GM13976 (cell line): ENCODE measurements at places on chromosomes 3 and 15.

- no peak for DNase-seq
Measured at GRCh38 chr3:189353988-189354889, 182.5 kb downstream of the TPRG1 start.

- DNase-seq = no peak
Measured at GRCh38 chr3:54046641-54047214, 75.6 kb upstream of the CACNA2D3 start.

GRCh38 chr3:193832833-193833413 lies 239.9 kb downstream of the OPA1 start:
- no peak for DNase-seq

DNA sequence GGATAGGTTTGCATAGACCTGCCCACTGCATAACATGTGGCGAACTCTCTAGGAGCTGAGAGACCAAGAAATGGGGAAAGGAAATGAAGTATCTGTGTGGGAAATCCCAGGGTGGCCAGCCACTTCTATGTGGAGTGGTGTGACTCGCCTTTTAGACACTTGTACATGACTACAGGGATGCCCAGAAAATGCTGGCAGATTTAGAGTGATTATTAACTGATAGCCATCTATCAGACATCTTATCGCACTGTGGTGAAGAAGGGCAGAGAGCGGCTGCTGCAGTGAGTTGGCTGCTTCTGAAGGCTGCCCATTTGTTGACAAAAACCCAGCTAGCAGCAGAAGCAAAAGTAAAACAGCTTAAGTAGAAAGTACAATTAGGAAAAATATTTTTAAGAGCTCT lies 18.1 kb upstream of the STAC start:
- DNase-seq = no peak

DNA sequence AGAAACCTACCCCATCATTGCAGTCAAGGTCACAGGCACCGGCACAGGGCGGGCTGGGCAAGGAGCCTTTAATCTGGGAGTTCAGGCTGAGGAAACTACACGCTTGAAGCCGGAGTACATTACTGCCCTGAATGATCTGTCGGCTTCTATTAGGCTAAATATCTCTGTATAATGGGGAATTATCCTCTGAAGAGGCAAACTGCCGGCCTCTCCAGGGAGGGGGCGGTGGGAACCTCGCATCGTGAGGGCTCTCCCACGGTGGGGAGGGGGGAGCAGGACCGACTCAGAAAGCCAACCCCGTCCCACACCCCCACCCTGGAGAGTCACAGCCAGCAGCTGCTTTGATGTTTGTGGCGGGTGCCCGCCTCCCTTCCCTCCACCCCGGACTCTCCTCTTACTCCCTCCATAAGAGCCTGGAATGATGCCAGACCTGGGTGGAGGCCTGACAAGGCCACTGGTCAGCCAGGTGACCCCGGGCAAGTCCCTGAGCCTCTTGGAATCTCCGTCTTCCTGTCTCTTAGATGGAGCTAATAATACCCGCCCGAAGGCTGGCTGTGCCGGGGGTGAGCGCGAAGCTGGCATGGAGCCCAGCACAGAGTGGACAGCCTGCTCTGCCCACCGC lies 63.4 kb upstream of the LINGO1 start:
- no peak for DNase-seq

- DNase-seq = no peak
Measured at GRCh38 chr15:40016224-40016865, 22.6 kb downstream of the SRP14 start.

- DNase-seq = no peak
Measured at GRCh38 chr3:17942856-17943255, 200.4 kb upstream of the TBC1D5 start.

GRCh38 chr3:183369117-183369516 lies 59.3 kb downstream of the MCF2L2 start:
- no peak for DNase-seq

DNA sequence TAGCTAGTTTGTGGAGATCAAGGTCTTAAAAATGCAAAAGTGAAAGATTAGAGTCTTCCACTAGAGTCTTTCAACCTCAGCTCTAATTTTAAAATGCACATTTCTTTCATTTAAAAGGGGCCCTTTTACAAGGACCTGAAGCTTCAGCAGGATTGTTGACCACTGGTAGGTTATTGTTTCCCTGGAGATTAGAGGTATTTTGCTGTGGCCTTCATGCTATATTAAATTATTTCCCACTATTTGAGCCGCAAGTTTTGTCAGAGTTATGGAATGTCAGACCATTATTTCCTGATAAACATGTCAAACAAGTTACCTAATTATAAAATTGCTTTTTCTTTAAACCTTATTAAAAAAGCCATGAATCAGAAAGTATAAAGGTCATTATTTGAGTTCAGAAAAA lies 103.1 kb upstream of the CCNL1 start:
- DNase-seq = no peak

- DNase-seq = no peak
Measured at GRCh38 chr3:65478551-65479500, 559.9 kb downstream of the MAGI1 start.

DNA sequence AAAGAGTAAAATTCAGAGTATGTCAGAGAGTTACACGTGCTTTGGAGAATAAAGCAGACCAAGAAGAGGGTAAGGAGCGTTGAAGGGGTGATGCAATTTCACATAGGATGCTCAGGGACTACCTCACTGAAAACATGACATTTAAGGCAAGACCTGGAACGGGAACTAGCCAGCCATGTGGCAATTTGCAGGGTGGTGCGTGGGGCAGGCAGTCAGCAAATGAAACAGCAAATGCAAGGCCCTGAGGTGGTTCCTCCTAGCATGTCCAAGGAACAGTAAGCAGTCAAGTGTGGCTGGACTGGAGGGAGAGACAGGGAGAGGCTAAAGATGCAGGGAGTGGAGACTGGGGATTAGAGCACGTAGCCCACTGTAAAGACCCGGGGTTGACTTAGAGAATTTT lies 146.1 kb upstream of the LPP start:
- DNase-seq = no peak

GRCh38 chr3:126270145-126270811 lies 86.9 kb downstream of the KLF15 start:
- DNase-seq = no peak

GRCh38 chr3:171018156-171018935 lies 8.2 kb downstream of the SLC2A2 start:
- no peak for DNase-seq

DNA sequence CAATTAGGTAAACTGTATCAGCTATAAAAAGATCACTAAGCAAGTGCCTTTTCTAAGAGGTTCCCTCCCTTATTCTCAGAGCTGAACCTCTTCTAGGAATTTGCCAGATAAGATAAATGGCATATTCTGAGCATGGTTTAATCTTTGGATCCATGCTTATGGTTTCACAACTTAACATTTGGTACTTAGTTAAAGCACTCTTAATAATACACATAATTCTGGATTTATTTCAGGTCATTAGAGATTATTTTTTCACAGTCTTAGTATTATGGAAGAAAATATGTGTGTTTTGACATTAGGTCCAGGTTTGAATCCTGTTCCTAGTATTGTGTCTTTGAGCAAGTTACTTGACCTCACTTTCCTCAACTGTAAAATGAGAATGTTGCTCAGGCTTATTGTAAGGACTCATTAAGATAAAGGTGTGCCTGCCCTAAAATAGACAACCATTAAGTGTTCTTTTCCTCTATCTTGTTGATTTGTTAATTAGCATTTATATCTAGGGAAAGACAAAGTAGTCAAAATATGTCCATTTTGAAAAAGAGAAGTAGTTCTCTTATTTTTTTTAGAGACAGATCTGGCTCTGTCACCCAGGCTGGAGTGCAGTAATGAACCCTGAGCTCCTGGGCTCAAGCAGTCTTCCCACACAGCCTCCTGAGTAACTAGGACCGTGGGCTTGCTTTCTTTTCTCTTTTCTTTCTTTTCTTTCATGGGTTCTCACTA lies 43.4 kb downstream of the TSC22D2 start:
- no peak for DNase-seq

- DNase-seq = peak; percentile 49
Measured at GRCh38 chr3:111667621-111668239, 72.6 kb upstream of the ZBED2 start.

DNA sequence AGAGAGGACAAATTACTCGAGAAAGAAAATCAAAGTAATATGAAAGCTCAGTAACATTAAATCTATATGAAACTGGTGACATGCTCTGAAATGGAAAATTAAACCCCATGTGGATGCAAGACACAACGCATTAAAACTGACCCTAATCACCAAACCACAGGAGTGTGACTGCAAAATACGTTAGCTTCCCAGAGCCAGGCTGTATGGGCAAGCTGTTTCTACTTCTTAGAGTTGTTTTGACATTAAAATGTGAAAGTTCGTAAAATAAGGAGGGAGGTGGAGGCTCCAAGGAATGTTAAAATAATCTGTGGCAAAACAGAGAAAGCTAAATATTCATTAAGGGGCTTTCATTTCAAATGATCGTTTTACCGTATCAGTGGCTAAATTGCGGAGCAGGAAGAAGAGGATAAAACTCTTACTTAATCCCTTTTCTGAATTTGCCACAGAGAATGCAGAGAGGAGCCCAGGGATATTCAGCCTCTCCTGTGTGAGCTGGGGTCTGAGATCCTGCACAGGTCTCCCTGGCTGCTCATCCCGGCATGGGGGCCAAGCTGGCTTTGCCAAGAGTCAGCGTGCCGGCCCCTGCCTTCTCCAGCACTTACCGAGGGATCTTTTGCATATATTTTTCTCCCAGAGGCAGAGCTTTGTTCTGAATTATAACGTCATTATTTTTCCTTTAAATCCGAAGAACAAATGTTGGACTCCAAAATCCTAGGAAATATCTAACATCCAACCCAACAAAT lies 239.8 kb upstream of the THBS1 start:
- no peak for DNase-seq

- no peak for DNase-seq
Measured at GRCh38 chr3:7204848-7205156, 343.9 kb downstream of the GRM7 start.

DNA sequence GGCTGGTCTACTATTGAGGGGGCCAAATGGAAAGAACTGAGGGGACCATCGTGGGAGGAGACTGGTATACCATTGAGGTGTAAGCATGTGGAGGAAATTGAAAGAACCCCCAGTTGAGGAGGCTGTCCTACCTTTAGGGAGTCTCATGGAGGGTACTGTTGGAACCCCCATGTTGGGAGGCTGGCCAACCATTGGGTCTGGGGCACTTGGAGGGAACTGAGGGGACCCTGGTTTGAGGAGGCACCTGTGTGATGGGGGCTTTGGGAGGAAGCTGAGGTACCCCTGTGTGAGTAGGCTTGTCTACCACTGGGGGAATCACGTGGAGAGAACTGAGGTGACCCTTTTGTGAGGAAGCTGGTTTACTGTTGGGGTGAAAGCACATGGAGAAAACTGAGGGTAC lies 157.5 kb downstream of the FBLN2 start:
- no peak for DNase-seq

DNA sequence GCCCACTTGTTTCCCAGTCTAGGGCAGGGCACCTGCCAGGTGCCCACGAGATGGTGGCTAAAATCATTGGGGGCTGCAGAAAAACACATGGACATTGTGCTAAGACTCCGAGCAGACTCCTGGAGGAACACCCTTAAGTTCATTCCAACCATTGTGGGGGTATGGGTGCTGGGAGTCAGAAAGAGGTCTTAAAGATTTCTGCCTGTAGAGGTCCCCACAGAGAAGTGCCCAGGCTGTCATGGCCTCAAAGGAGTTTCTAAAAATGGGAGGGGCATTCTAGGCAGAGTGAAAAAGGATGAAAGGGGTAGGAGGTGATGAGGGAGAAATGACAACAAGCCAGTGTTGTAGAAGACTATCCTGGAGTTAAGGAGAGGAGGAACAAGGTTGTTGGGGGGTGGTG lies 17.1 kb downstream of the RBP1 start:
- DNase-seq = no peak

- DNase-seq = peak; percentile 35
Measured at GRCh38 chr3:98545940-98546339, 14.2 kb downstream of the GPR15 start.

DNA sequence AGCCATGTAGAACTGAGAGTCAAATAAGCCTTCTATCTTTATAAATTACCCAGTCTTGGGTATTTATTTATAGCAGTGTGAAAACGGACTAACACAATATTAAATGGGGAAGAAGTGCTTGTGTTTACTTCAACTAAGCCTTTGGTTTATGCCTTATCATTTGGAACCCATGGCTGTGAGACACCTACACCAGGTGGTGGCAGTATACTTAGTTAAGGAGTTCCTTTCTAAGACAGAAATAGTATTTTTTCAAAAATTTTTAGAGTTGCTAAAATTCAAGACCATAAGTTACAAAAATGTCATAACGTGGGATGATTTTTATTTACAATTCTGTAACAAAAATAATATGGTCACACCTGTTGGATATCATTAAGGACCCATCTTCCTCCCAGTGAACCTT lies 354.5 kb upstream of the SOX14 start:
- no peak for DNase-seq

GRCh38 chr3:42080453-42080872 lies 10.7 kb upstream of the TRAK1 start:
- no peak for DNase-seq

DNA sequence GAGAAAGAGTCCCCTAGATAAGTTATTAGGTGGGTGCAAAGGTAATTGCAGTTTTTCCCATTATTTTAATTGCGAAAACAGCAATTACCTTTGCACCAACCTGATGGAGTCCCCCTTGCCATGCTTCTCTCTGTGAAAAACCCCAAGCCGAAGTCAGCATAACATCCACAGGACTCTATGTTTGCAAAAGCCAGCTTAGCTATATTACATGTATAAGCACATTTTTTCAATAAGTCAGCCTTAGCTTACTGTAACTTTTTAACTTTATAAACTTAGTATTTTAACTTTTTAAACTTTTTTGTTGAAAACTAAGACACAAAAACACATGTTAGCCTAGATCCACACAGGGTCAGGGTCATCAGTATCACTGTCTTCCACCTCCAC lies 21.4 kb upstream of the MUC20 start:
- no peak for DNase-seq

GRCh38 chr3:38097446-38098375 lies 39.2 kb downstream of the ACAA1 start:
- no peak for DNase-seq

GRCh38 chr3:10395196-10395595 lies 74.3 kb upstream of the SEC13 start:
- DNase-seq = no peak
